CD4-positive, alpha-beta T cell (primary cell): ENCODE measurements at places on chromosomes 12 and 14. TPM values are rescaled to one million over a fixed set of nuclear protein-coding genes. Genes with fewer than 3 reads are reported as not detected.

TAS2R7 gene
- total RNA-seq: not detected

AKAP5 gene
- 0.49 TPM for total RNA-seq

SOAT2 gene
- total RNA-seq: 0.22 TPM

DNA sequence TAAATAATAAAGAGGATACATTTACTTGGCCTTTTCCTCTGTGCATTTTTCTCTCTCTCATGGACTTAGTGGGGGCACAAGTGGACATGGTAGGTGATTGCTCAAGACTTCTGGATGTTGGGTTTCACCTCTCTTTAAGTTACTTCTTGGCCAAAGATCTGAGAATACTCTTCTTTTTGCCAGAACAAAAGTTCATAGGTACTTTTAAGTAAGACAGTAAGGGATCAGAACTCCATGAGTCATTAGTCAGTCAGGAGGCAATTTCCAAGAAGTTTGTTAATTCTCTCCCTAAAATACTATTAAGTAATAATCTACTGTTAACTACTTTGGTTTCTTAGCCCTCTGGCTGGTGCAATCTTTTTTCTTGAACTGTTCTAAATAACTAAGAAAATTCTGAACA lies 84.2 kb downstream of the GRIP1 start:
- no peak for DNase-seq
- H3K36me3 ChIP-seq: no peaks in the 10 kb centered on the region
- H3K4me3 ChIP-seq: no peak overlapping the region
- no peak overlapping the region for H3K27ac ChIP-seq
- H3K4me1 ChIP-seq: no peaks in the 10 kb centered on the region

DNA sequence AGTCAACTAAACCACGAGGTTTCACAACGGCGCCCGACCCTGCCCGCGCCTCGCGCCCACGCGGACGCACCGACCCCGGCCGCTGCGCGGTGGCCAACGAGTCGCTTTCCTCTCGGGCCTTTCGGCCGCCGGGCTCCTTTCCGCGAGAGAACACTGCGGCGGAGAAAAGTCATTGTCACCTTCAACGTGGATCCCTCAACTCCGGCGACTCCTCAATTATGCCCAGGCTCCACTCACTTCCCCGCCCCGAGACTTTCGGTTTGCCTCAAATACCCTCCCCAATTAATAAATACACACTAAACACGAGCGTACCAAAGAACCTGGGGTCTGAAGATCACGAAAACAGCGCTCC lies 450 bp downstream of the SINHCAF start:
- H3K36me3 ChIP-seq: no peaks in the 10 kb centered on the region
- peaks cover 27% of the 10 kb centered on the region for H3K4me1 ChIP-seq
- DNase-seq: peak; percentile 3
- H3K4me3 ChIP-seq: peak overlapping the region; percentile 99
- H3K27me3 ChIP-seq: no peaks in the 10 kb centered on the region
- H3K27ac ChIP-seq: peak overlapping the region; percentile 77

- no peaks in the 10 kb centered on the region for H3K4me1 ChIP-seq
- H3K27me3 ChIP-seq: no peaks in the 10 kb centered on the region
- no peak for DNase-seq
- H3K36me3 ChIP-seq: no peaks in the 10 kb centered on the region
- no peak overlapping the region for H3K4me3 ChIP-seq
Observed at GRCh38 chr12:26760657-26761293, 72.2 kb downstream of the ITPR2 start.

- H3K4me3 ChIP-seq: no peak overlapping the region
- peaks cover 5% of the 10 kb centered on the region for H3K4me1 ChIP-seq
- no peak overlapping the region for H3K27ac ChIP-seq
- no peaks in the 10 kb centered on the region for H3K27me3 ChIP-seq
- H3K36me3 ChIP-seq: peaks cover 44% of the 10 kb centered on the region
Observed at GRCh38 chr12:71873821-71874220, 34.3 kb downstream of the TBC1D15 start.

DNA sequence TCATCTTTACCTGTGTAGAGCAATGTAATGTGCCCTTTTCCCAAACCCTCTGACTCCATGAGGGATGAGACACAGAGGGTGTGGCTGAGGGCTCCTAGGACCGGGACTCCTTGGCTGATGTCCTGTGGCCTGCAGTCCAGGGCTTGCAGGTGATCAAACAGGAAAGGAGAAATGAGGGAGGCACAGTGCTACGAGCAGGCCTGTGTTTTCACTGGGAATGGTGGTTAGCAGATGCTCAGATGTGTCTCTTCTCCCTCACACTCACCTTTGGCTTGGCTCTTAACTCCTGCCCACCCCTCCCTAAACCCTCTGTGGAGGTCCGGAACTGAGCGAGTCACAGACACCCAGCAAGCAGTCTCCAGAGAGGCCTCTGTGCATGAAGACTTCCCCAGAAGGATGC lies 254.4 kb downstream of the DAD1 start:
- no peak overlapping the region for H3K4me3 ChIP-seq
- H3K27me3 ChIP-seq: no peaks in the 10 kb centered on the region
- no peaks in the 10 kb centered on the region for H3K36me3 ChIP-seq
- no peaks in the 10 kb centered on the region for H3K4me1 ChIP-seq
- no peak overlapping the region for H3K27ac ChIP-seq

GRCh38 chr14:68711561-68712309 lies 81.1 kb downstream of the ZFP36L1 start:
- H3K4me3 ChIP-seq: no peak overlapping the region
- H3K27me3 ChIP-seq: no peaks in the 10 kb centered on the region
- no peaks in the 10 kb centered on the region for H3K36me3 ChIP-seq
- peaks cover 38% of the 10 kb centered on the region for H3K4me1 ChIP-seq
- peak overlapping the region; percentile 44 for H3K27ac ChIP-seq
- DNase-seq: no peak

- H3K4me3 ChIP-seq: no peak overlapping the region
- no peaks in the 10 kb centered on the region for H3K36me3 ChIP-seq
- DNase-seq: no peak
- H3K27ac ChIP-seq: no peak overlapping the region
Observed at GRCh38 chr12:128627659-128628058, 196.1 kb downstream of the SLC15A4 start.

GRCh38 chr14:55589171-55589570 lies 9.2 kb downstream of the KTN1 start:
- no peaks in the 10 kb centered on the region for H3K27me3 ChIP-seq
- H3K4me3 ChIP-seq: no peak overlapping the region
- no peak overlapping the region for H3K27ac ChIP-seq

DNA sequence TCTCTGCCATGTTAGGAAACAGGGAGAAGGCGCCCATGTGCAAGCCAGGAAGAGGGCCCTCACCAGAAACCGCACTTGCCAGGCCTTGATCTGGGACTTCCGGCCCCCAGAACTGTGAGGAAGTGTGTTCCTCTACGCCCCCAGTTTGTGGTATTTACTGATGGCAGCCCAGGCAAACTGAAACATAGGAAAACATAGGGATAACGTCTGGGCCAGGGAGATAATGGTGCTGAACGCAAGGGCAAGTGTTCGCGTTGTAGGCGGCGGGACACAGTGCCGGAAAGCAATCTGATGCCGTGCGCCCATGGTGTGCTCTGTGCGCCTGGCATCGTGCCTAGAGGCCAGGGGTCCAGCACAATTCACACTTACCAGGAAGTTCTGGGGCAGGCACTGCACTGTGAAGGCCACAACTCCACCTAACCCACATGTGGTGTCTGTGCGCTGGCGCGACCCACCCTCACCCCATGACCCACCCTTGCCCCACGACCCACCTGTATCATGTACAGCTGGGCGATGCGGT lies 53.6 kb downstream of the ARL6IP4 start:
- no peaks in the 10 kb centered on the region for H3K27me3 ChIP-seq
- no peak overlapping the region for H3K4me3 ChIP-seq
- H3K27ac ChIP-seq: no peak overlapping the region
